ENCODE measurements at places on chromosomes 11 and 22.
A peak's percentile ranks its signal among the peaks of the same experiment; 100 is the strongest.

DNA sequence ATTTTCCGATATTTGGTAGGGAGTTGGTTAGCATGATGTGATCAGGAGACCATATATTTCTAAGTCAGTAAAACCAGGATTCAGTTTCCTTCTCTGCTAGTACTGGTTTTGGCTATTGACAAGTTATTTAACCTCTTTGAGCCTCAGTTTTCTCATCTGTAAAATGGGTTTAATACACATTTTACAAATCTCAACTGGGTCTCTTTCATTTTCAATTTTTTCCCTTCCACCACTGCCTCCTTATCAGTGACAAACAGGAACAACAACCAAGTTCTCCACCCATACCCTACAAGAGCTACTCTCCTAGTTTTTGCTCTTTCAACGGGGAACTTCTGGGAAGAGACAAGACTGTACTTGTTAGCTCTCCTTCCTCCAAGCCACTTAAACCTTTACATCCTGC, 6.2 kb upstream of the APLP2 start:
- DNase-seq: no peak

- DNase-seq: no peak
Measured at GRCh38 chr22:49395617-49396016, 432.1 kb downstream of the BRD1 start.

DNA sequence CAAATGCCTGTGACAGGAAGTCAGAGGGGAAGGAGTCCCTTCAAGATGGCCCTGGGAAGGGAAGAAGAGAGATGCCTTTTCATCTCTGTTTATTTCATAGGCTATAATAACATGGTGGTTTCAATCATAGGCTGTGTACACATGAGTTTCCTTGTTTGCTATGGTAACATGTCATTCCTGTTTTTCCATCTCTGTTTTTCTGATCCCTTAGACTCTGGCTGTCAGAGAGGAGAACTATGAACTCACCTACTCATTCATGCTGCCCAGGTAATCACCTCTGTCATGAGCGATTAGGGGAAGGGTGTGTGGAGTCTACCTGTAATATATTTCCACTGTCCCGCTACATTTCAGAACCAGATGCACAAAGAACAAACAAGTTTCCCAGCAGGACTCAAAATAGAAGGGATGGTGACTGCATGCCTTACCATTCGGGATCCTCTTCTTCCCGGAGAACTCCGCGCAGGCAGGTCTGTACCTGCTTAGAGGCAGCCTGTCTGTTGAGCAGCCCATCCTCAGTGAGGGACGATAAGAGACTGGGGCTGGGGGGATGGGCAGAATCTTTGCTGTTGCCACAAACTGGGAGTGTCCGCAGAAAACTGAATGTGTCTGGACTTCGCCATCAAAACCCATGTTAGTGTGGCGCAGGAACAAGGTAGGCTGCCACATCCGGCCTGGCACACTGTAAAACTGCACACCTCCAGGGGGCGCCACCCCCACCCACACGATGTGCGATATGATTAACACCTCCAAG, 7.1 kb upstream of the PEX26 start:
- DNase-seq: no peak

DNA sequence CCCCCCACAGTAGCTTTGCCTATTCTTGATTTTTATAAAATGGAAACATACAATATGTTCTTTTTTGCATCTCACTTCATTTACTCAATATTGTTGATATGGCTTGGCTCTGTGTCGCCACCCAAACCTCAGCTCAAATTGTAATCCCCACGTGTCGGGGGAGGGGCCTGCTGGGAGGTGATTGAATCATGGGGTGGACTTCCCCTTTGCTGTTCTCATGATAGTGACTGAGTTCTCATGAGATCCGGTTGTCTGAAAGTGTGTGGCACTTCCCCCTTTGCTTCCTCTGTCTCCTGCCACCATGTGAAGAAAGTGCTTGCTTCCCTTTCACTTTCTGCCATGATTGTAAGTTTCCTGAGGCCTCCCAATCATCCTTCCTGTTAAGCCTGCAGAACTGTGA, 431.3 kb downstream of the MN1 start:
- peak; percentile 5 for DNase-seq

Data from stimulated activated CD4-positive, alpha-beta T cell treated with anti-CD3 and anti-CD28 coated beads, Interleukin-1b, Interleukin-23, amount 100 ng/mL, for 48 hours (primary cell).